ENCODE measurements at places on chromosomes 1 and 21.

- DNase-seq, result peak; percentile 58
These were observed 44.2 kb upstream of the LAPTM5 start for GRCh38 chr1:30801771-30802198.

GRCh38 chr1:230071316-230071715, 4.3 kb downstream of the GALNT2 start:
- DNase-seq, result no peak

- DNase-seq, result no peak
These were observed 548.6 kb downstream of the LTN1 start for GRCh38 chr21:28444111-28444510.

GRCh38 chr21:27306791-27307775, 340.2 kb upstream of the ADAMTS5 start:
- DNase-seq, result no peak

GRCh38 chr21:21631961-21632360, 633.8 kb downstream of the NCAM2 start:
- no peak for DNase-seq

DNA sequence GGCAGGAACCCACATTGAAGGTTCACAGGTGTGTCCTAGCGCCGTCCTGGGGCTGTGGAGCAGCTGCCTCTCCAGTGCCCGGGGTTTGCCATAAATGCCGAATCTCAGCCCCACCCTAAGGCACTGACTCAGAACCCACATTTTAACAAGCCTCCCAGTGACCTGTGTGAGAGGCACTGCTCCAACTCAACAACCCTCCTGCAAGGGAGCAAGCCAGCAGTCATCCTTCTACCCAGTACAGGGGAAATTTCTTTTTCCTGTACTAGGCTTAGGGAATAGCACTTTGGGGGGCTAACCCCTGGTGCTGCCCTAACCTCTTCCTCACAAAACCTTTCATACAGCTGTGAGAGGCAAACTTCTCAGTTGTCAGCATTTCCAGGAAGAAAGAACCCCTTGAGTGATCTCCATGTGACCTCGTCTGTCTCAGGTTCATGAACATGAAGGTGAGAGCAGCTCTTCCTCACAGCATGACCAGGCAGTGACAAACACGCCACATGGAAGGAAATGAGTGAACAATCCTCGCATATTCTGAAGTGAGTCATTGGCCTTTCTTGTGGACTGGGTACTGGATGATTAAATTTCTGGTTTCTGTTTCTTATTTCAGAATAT, 11.4 kb upstream of the BCAR3 start:
- DNase-seq, result no peak

DNA sequence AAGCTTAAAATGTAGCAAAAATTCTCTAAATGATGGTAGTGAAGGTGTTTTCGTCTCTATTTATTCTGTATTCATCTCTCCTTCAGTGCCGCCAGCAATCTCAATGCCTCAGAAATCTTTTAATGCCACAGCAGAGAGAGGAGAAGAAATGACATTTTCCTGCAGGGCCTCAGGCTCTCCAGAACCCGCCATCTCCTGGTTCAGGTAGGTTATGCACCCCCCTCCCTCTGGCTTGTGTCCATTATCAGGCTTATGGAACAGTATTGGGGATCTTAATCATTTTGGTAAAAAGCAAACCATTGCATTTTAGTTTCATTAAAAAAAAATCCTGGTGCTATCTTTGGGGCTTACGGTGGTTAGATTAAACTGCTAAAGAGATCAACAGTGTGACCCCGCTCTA, 326.1 kb downstream of the NCAM2 start:
- no peak for DNase-seq

DNA sequence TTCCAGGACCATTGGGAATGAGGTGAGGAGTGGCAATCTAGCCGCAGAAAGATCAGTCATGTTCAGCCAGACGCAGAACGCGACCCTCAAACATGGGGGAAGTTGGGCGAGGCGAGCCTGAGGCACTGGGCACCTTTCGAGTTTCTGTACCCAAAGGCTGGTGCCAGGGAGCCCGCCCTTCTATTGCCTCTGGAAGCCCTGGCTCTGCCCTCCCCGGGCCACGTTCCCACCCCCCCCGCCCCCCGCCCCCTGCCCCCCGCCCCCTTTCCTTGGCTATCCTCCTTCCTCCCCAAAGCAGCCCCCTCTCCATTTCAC, 2.2 kb upstream of the ZBTB7B start:
- no peak for DNase-seq

GRCh38 chr1:61220536-61220935, 138.2 kb downstream of the NFIA start:
- no peak for DNase-seq

- no peak for DNase-seq
These were observed 15.5 kb downstream of the DPYD start for GRCh38 chr1:97905141-97905940.

- DNase-seq, result no peak
These were observed 100.0 kb upstream of the CLDN14 start for GRCh38 chr21:36579898-36580297.

DNA sequence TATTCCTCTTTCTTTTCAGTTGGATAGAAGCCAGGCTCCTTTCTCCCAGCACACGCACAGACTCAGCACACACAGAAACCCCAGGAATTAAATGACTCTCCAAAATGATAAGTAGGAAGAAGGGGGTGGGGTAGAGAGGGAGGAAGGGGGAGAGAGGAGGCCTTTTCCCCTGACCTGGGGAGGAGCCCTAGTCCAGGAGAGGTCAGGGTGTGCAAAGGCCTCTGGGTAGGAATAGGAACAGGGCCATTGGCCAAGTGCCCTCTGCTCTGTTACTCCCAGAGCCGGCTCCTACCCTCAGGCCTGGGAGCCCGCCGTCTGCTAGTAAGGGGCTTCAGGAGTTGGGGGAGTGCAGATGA, 35.6 kb upstream of the PUM1 start:
- no peak for DNase-seq

DNA sequence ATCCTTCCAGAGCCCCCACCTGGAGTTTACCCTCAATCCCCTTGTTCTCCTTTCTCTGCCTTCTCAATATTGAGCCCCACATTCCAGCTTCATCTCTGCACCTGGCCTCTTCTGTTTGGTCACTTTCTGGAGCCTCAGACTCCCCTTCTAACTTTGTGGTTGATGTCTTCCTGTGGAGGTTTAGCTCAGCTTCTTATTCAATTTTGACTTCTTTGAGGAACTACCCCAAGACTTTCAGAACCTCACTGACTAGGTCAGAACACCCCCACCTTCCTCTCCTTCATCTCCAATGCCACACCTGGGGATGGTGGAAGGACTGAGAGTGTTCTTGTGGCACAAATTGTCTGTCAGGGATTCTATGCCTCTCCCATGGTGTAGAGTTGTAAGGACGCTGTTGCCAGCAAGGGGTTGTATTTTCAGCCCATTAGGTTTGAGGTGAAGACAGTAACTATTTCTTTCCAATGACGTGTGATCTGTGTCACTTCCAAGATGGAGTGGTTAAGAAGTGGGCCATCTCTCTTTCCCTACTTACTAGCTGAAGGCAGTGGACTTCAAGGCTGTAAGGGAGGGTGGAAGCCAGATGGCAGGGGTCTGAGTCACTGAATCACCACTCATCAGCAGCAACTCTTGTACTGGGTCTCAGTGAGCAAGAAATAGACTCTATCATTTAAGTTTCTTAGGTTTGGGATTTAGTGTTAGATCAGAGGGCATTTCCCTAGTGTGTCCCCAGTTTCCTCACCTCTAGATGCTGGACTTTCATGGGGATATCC, 80.6 kb downstream of the PAPPA2 start:
- no peak for DNase-seq

DNA sequence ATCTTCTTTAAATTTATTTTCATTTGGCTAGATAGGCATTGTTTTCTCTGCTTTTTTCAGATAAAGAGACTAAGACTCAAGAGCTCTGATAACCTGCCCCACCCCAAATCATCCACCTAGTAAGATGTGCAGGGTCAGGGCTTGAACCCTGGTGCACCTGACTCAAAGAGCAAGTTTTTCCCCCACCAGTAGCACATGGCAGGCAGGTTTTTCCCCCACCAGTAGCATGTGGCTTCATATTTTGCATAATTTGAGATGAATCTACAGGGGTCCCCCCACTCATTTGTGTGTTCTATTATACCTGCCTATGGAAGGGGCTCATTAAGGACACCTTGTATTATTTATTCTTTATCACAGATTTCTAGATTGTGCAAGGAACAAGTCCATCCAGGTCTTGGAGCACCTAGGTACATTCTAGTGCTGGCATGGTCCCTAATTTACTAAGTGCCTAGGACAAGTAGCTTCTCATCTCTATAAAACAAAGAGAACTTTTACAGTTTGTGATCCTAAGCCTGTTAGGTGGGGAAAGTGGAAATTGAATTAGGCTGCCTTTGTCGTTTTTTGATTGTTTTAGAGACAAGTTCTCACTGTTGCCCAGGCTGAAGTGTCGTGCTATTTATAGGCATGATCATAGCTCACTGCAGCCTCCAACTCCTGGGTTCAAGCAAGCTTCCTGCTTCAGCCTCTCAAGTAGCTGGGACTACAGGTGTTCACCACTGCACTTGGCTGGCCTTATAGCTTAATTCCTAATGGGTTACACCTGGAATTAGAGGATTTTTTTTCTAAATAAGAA, 13.2 kb upstream of the CTSE start:
- DNase-seq, result no peak

GRCh38 chr1:75273110-75273509, 138.9 kb downstream of the LHX8 start:
- no peak for DNase-seq

GRCh38 chr1:223417444-223417843, 24.2 kb downstream of the CCDC185 start:
- DNase-seq, result no peak

- no peak for DNase-seq
These were observed 143.4 kb upstream of the DSCAM start for GRCh38 chr21:40990366-40990765.

GRCh38 chr1:5551274-5551975, 440.8 kb downstream of the NPHP4 start:
- no peak for DNase-seq

DNA sequence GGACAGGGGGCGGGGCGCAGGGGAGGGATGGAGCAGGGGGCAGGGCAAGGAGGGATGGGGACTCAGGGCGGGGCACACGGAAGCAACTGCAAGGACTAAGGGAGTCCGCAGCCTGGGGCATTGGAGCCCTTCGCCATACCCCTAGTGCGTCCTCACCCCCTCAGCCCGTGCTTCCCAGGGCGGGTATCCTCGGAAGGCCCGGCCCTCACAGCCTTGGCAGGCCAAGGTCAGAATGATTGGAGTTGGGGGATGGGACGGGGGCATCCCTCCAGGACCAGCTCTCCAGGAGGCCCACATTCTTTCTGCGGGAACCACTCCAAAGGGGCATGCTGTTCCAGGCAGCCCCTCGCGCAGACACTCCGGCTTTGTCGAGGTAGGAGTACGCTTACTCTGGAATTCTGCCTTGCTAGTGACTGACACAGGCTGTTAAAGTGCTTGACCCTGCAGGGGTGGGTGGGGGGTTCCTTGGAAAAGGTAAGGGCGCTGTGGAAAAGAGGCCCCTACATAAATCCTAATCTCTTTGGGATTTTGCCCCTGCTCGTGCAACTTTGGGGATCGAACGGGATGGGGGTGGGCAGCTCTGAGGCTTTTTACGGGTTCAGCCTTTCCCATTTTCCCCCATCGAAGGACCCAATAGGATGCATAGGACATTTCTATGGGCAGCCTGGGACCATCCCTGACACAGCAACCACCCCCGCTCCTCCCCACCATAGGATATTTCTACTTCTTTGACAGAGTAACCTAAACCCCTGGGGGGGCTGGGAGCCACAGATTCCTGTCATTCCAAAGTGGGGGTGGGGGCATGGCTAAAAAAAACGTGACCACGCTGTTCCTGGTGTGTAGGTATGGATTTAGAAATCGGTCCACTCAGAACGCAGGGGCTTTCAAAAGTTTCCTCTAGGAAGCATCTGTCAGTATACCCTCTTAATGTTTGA, 738 bp upstream of the TRIM11 start:
- no peak for DNase-seq

GRCh38 chr21:16418642-16419041, 688.9 kb downstream of the USP25 start:
- no peak for DNase-seq

GRCh38 chr1:67627906-67628305, 57.1 kb upstream of the GADD45A start:
- DNase-seq, result no peak

DNA sequence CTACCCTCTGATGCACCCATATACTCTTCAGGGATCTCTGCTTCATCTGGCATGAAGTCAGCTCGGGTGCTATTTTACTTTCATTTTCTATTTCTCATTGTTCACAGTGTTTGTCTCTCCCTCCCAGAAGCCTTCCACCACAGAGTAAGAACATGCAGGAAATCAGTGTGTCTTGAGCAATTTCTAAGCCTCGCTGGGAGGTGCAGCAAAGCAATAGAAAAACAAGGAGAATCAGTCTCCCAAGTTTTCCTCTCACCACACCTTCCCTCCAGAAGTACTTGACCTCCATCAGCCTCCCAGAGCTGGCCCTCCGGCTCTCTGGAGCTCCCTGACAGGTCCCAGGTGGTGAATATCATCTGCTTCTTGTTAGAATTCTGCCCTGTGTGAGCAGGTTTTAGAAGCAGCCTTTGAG, 594.7 kb upstream of the CAMK1G start:
- no peak for DNase-seq

GRCh38 chr1:67608661-67609576, 76.1 kb upstream of the GADD45A start:
- DNase-seq, result no peak

DNA sequence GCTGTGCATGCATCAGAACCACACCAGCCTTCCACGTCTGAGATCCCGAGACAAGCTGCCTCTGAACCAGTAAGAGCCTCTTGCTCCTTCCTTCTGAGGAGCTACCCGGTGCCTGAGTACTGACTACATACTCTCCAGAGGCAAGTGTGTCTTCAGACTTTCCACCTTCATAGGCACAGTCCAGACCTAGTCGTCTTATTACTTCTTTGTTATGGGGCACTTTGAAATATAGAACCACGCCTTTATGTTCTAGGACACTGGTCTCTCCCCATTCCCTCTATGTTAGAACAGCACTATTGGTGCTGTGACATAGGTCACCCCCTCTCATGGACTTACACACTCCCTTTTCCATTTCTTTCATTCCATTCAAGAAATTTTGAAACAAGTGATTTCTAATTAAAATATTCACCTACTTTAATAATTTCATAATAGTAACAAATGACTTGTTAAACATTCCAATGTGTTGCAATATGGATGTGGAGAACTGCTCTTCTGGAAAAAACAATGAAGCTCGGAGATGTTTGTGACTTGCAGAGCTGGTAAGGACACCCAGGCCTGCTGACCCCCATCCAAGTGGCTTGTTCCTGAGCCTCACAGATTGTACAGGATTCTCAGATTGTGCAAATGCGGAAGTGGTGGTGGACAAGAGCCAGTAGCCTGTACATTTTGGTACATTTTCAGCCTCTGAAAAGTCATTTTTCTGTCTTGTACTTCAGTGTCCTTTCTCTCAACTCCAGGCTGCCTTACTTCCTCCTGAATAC, 76.1 kb upstream of the SIPA1L2 start:
- no peak for DNase-seq

DNA sequence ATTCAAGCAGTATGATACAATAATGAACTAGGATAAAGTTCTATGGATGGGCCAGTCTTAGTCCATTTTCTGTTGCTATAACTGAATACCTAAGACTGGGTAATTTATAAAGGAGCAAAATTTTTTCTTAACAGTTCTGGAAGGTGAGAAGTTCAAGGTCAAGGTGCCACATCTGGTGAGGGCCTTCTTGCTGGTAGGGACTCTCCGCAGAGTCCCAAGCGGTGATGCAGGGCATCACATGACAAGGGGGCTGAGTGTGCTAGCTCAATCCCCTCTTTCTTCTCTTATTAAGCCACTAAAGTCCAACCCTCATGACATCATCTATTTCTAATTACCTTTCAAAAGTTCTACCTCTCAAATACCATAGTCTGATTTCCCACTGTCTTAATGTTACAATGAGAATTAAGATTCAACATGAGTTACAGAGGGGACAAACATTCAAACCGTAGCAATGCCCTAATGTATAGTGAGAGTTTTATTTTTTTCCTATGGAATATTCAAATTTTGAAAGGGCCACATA, 92.2 kb upstream of the QSOX1 start:
- no peak for DNase-seq

All from activated naive CD8-positive, alpha-beta T cell treated with anti-CD3 and anti-CD28 coated beads, Interleukin-2, amount 50 U/mL, for 16 hours (primary cell).